ENCODE measurements at places on chromosomes 11 and 22. TPM values are rescaled to one million over a fixed set of nuclear protein-coding genes. Genes with fewer than 3 reads are reported as not detected.

Gene FAM180B
- total RNA-seq: not detected

Gene FAM181B
- total RNA-seq: under 0.01 TPM

Gene ARHGAP8
- not detected for total RNA-seq

Gene SCO2
- 2.0 TPM for total RNA-seq

Gene SAA2
- not detected for total RNA-seq

Gene PGA5
- not detected for total RNA-seq

Gene SERHL2
- 1.3 TPM for total RNA-seq

Gene BUD13
- total RNA-seq: 20.5 TPM

Gene MGAT3
- total RNA-seq: not detected

Gene FKBP2
- total RNA-seq: 23.8 TPM

Gene PTPRCAP
- 0.93 TPM for total RNA-seq

Gene RAB36
- 3.3 TPM for total RNA-seq

Gene LPXN
- total RNA-seq: 8.4 TPM

Gene MS4A12
- total RNA-seq: not detected

Gene PYGM
- 0.27 TPM for total RNA-seq

Gene DERL3
- total RNA-seq: 0.66 TPM

Gene MMP11
- total RNA-seq: 5.3 TPM

Gene CARNS1
- 0.13 TPM for total RNA-seq

Gene CEND1
- 0.53 TPM for total RNA-seq

Gene GALNT18
- total RNA-seq: 5.5 TPM

Gene MUC6
- total RNA-seq: not detected

Gene CNGA4
- total RNA-seq: 0.07 TPM

Gene APOA4
- total RNA-seq: not detected

Gene CNTN5
- not detected for total RNA-seq

Gene GGT1
- total RNA-seq: 0.57 TPM

Gene PRR14L
- 48.9 TPM for total RNA-seq

Gene KLHDC7B
- total RNA-seq: not detected

Gene C22orf31
- not detected for total RNA-seq

Gene RIC3
- 0.27 TPM for total RNA-seq

Gene KRTAP5-11
- total RNA-seq: not detected

Gene CHRM1
- total RNA-seq: not detected

Gene LRRC74B
- total RNA-seq: not detected

Gene ARHGAP42
- total RNA-seq: 4.4 TPM

Gene EI24
- 172 TPM for total RNA-seq

Gene DDX6
- total RNA-seq: 198 TPM

Gene SULT4A1
- total RNA-seq: 0.53 TPM

Gene TRIM44
- total RNA-seq: 61.2 TPM

Gene SEC14L6
- total RNA-seq: 0.29 TPM

Gene OR51E2
- not detected for total RNA-seq

Gene MRGPRX4
- not detected for total RNA-seq

Gene HIC2
- total RNA-seq: 3.7 TPM

Gene UPK3A
- total RNA-seq: not detected

Gene OR51E1
- total RNA-seq: not detected

Gene LRRC32
- 36.3 TPM for total RNA-seq

Gene SYT9
- 0.22 TPM for total RNA-seq

Gene VPS37C
- 15.3 TPM for total RNA-seq

Gene TTC36
- total RNA-seq: 0.50 TPM
